Brain microvascular endothelial cell (primary cell): ENCODE measurements at places on chromosomes 11 and 22.

DNA sequence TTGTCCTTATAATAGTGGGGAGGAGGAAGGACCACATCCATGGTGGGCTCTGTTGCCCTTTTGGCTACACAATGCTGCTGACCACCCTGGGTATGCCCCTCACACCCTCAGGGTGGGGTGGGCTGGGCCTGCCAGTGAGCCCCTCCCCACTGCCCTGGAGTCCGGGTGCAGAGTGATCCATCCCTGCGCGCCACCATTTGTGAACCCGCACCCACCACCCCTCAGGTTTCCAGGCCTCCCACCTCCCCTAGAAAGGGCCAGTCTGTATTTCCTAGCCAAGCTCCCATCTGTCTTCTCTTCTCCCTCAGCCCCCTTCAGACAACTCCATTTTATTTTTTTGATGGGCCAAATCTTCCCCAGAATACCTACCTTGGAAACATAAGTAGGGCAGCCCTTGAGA lies 25.0 kb downstream of the MS4A10 start:
- no peak for DNase-seq

- no peak for DNase-seq
Observed at GRCh38 chr11:34619062-34619516, 1.8 kb upstream of the EHF start.

DNA sequence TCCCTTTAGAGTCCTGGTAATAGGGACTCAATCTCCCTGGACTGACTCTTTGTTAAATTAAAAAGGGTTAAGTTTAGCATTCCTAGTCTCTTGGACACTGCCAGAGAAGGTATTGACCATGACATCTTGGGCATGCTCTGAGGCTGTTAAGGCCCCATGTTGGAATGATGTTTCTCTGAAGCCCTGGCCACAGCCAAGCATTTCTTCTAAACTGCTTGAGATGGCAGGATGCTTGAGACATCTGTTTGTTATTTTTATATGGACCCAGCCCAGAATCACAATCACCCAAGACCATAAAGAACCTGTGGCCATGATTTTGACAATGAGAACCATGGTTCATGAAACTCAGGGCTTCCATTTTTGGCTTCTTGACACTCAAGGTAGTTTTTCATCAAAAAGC lies 5.5 kb upstream of the ANKK1 start:
- DNase-seq = no peak

- DNase-seq = peak; percentile 36
Observed at GRCh38 chr11:13595166-13595565, 73.3 kb upstream of the FAR1 start.

GRCh38 chr11:96107143-96107824 lies 183.4 kb upstream of the MTMR2 start:
- DNase-seq = no peak

GRCh38 chr11:34238966-34239365 lies 118.8 kb downstream of the ABTB2 start:
- DNase-seq = no peak
